DND-41 (cell line): ENCODE measurements at places on chromosomes 2 and 18.

- no peak overlapping the region for H3K27ac ChIP-seq
- no peaks in the 10 kb centered on the region for H3K36me3 ChIP-seq
- no peak overlapping the region for H3K4me3 ChIP-seq
Measured at GRCh38 chr2:198055716-198056115, 251.3 kb downstream of the PLCL1 start.

DNA sequence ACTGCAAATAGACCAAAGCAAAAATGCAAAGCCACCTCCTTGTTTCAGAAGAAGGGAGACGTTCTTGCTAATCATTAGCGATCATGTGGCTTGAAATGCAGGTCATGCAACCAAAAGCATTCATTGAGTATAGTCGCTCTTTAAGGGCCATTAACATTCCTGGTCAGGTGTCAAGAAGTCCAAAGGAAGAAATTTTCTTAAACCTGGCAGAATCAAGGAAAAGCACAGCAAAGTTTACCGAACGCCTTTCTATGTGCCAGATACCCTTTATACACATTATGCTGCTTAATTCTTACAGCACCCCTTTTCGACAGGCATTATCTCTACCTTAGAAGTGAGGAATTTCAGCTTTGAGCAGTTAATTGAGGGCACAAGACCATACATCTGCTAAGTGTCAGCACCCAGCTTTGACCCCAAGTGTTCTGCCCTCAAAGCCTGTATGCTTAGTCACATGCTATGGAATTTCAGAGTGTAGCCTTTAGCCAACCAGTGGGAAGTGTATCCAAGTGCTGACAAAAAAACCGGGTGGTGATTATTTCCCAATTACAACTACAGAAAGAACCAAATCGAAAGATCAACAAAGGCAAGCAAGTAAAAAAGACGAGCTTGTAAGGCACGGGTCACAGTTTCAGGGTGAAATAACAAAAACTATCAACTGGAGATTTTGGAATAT is 70.8 kb downstream of the EPHA4 start:
- H3K27me3 ChIP-seq = no peaks in the 10 kb centered on the region
- DNase-seq = no peak
- no peaks in the 10 kb centered on the region for H3K36me3 ChIP-seq
- no peak overlapping the region for H3K4me3 ChIP-seq
- no peak overlapping the region for H3K27ac ChIP-seq

DNA sequence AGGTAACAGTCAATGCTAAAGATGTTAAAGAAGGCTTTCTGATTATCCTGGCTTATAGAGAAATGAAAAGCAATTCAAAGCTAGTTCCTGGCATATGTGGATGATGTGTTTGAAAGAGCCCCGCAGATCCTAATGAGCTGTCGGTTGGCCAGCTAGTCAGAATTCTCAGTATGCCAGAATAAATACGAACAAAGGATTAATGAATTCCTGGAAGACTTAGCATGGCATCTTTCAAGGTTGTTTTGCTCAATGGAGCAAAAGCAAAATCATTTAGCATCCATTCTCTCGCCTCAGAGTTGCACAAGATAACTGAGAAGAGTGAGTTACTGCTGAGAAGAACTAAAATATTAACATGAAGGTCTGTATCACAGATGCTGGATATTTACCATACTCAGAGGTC is 307.6 kb downstream of the RIT2 start:
- no peaks in the 10 kb centered on the region for H3K36me3 ChIP-seq
- H3K4me1 ChIP-seq = no peaks in the 10 kb centered on the region
- H3K4me3 ChIP-seq = no peak overlapping the region
- no peak for DNase-seq
- H3K27ac ChIP-seq = no peak overlapping the region

DNA sequence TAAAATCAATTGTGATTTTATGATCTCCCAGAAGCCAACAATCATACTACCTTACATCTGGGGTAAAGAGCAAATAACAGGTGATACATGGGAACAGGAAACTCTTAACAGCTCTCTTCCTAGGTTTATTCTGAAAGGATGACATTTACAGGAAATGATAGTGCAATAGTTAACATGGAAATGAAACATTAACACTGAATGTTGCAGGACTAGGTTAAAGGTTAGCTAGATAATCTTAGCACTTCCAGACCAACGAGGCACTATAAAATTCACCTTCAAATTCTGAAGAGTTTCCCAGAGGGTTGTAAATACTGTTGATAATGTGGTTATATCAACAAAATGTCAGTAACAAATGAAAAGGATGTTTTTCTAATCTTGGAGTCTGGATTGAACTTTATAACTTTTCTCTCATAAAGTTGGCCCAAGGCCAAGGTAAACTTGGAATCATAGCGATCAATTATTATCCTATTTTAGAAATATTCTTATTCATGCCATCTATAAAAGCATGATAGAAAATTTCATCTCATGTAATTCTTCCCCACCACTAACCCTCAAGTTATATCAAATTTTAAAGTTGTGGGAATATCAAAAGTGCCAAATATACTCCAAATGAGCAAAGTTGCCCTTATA is 32.9 kb upstream of the GCG start:
- H3K36me3 ChIP-seq = no peaks in the 10 kb centered on the region
- no peak overlapping the region for H3K4me3 ChIP-seq
- H3K27ac ChIP-seq = no peak overlapping the region
- no peaks in the 10 kb centered on the region for H3K27me3 ChIP-seq

- no peak overlapping the region for H3K4me3 ChIP-seq
- H3K4me1 ChIP-seq = no peaks in the 10 kb centered on the region
- DNase-seq = no peak
- H3K36me3 ChIP-seq = no peaks in the 10 kb centered on the region
- no peak overlapping the region for H3K27ac ChIP-seq
Measured at GRCh38 chr18:28372186-28372585, 195.3 kb upstream of the CDH2 start.

DNA sequence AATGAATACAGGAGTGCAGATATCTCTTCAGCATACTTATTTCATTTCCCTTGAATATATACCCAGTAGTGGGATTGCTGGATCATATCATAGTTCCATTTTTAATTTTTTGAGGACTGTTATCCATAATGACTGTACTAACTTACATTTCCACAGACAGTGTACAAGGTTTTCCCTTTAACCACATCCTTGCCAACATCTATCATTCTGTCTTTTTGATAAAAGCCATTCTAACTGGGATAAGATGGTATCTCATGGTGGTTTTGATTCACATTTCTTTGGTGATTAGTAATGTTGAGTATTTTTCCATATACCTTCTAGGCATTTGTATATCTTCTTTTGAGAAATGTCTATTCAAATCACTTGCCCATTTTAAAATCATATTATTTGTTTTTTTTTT is 325.2 kb downstream of the CYP26B1 start:
- H3K4me1 ChIP-seq = no peaks in the 10 kb centered on the region
- no peak overlapping the region for H3K4me3 ChIP-seq
- no peak overlapping the region for H3K27ac ChIP-seq
- H3K27me3 ChIP-seq = peaks cover 5% of the 10 kb centered on the region
- no peaks in the 10 kb centered on the region for H3K36me3 ChIP-seq

DNA sequence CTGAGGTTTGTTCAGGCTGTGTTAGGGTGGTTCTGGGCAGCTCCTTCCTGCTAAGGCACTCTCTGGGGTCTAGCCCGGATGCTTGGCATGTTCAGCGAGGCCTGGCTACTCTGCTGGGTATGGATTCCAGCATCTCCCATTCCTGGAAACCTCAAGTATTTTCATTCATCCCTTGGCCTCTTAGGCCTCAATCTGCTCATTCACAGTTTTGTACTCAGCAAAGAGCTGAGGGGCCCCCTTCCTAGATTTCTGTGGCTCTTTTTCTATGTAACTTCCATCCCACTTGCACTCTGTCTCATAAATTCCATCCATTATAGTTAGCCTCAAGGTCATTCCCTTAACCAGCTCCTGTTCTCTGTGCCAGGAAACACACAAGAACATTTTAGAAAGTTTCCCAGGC is 798.8 kb upstream of the HS6ST1 start:
- no peaks in the 10 kb centered on the region for H3K4me1 ChIP-seq
- no peak overlapping the region for H3K27ac ChIP-seq
- DNase-seq = no peak
- H3K27me3 ChIP-seq = no peaks in the 10 kb centered on the region

DNA sequence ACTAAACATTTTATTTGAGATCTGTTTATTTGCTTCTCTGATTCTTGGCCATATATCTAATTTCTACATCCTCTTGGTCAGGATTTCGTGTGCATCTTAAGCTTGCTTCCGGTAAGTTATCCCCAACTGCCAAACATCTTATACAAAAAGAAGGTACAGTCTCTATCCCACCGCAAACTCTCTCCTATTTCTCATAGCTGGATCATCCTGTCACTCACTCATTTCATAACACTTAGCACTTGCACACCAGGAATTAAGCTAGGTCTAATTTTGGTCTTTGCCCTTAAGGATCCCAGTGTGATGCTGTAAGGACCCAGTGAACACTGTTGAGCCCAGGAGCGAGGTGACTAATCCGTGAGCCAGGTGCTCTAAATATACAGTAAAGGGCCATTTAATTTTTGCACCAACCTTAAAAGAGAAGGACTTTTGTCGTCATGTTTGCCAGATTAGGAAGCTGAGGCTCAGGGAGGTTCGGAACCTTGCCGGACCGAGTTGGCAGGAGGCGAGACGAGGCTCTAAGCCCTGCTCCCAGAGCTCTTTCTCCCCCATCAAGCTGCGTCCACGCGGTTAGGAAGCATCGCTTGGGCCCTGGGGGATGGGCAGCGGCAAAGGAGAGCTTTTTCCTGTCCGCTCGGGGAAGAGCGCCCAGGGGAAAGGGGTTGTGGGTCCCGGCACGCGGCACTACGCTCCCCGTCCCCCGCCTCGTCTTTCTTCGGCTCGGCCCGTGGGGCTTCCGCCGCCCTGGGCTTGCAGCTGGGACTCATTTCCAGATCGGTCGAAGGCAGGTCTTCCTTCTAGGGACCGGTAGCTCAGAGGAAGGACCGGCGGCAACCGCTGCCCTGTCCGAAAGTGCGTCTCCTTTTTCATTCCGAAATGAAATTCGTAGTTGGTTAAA is 4.1 kb upstream of the ITPRIPL1 start:
- peaks cover 65% of the 10 kb centered on the region for H3K4me1 ChIP-seq
- peak; percentile 56 for DNase-seq
- peak overlapping the region; percentile 30; the same call in 1 of the 2 replicates for H3K4me3 ChIP-seq
- peak overlapping the region; percentile 66 for H3K27ac ChIP-seq
- H3K27me3 ChIP-seq = peaks cover 19% of the 10 kb centered on the region
- H3K36me3 ChIP-seq = no peaks in the 10 kb centered on the region

DNA sequence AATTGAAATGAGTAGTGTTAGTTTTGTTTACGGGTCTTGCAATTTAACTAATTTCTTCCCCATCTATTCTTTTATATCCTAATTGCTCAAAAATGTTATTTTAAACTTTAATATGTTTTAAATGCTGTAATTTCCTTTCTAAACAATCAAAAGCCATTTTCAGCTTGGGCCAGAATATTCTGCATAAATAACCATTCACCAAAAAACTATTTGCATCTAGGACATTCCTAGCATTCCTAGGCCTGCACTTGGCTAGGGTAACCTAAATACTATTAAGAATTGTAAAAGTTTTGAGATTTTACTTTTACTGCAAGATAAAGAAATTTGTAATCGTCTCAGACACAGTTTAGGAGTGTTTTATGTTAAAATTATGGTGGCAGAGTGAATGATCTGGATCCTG is 7.8 kb upstream of the ETAA1 start:
- H3K27me3 ChIP-seq = no peaks in the 10 kb centered on the region
- H3K4me1 ChIP-seq = no peaks in the 10 kb centered on the region

GRCh38 chr18:12973562-12974213 is 17.5 kb upstream of the CEP192 start:
- H3K36me3 ChIP-seq = peaks cover 93% of the 10 kb centered on the region
- no peak for DNase-seq
- H3K4me3 ChIP-seq = no peak overlapping the region
- no peak overlapping the region for H3K27ac ChIP-seq
